ENCODE measurements at places on chromosomes 16 and 17. TPM values are rescaled to one million over a fixed set of nuclear protein-coding genes. Genes with fewer than 3 reads are reported as not detected.

DNA sequence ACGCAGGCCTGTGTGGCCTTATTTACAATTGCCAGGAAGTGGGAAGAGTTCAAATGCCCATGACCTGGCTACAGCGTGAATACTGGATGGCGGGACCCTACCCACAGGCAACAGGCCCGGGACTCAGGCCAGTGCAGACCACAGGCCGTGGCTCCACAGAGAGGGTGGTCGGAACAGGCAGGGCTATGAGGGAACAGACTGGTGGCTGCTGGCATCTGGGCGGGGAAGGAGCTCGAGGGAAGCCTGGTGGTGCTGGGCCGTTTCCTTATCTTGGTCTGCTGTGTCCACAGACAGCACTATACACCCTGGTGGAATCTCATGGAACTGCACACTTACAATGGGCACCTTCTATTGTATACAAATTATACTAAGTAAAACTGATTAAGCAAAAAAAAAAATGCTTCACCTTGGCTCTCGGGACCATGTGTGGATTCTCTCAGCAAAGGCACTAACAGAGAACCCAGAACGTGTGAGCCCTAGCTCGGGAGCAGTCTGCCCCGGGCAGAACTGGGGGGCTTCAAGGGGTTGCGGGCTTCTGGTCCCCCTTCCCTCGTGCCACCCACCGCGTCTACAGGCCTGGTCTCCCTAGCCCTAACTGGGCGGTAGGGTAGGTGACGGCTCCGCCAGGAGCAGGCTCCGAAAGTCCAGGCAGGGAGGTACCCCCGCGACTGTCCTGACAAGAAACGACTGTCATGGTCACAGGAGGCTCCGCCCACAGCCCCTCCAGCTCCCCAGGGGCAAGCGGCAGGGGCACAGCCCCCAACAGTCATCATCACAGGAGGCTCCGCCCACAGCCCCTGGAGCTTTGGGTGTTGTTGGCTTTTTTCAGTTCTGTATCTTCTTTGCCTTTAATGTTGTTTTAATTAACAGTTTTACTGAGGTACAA is 21.8 kb downstream of the CEP131 start:
- no peak for DNase-seq

DNA sequence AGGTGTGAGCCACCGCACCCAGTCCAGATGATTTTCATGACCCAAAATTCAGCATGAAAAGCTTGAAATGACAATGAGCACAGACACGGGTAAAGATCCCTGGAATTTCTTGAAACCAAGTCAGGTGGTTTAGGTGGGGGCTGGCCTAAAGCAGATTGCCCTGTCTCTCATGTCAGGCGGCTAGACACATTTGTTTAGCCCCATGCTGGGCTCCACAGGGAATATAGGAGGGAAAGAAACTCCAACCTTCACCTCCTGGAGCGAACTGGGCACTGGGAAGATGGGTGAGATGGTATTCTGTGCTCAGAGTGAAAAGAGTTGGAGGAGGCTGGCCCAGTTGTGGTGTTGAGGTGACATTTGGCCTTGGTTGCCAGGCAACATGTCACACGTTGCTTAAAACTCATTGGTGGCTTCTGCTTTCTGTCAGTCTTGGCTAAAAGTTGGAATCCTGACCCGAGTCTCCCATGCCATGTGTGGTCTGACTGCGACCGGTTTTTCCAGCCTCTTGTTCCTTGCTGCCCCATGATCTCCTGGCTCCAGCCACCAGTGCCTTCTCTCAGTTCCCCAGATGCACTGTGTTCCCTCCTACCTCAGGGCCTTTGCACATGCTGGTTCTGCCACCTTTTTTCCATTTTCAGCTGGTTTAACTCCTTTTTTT is 113.7 kb downstream of the ABCC6 start:
- DNase-seq = no peak

GRCh38 chr16:31329671-31330552 is 25.1 kb upstream of the ITGAX start:
- no peak for DNase-seq

GRCh38 chr17:40617678-40618240 is 29.9 kb downstream of the SMARCE1 start:
- DNase-seq = no peak

DNA sequence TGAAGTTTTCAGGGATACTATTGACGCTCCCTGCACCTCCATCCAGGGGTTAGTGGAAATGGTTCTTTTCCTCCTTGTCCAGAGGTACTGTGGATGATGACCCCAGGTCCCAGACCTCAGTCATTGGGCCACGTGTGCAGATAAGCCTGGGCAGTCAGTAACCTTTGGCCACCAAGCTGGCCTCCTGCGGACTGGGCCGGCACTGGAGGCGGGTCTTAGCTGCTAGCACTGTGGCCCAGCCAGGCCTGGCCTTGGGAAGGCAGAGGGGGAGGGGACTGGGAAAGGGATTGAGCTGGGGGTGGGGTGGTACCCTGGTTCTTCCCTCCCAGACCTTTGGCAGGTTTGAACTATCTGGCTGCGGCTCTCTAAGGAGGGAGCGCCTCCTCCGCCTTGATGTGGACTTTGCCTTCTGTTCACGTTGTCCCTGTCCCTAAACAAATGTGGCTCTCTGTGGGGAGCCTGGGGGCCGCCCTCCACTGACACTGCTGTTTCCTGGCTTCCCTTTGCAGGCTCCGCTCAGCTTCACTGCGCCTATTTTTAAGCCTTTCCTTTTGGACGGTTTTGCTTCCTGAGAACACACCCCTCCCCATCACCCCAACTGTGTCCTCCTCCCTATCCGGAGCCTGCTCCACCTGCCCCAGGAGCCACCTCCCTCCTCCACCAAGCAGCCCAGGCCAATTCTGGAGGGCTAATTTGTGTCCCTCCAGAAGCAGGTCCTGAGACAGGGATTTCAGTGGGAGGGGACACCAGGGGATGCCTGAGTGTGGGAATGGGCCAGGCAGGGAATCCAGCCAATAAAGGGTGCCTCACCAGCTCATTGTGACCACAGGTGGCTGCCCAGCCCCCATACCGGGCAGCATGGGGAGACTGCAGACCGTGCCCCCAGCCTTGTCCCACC is 251.9 kb downstream of the SEC14L1 start:
- no peak for DNase-seq

- DNase-seq = no peak
Observed at GRCh38 chr16:15440852-15441251, 6.5 kb downstream of the BMERB1 start.

GRCh38 chr16:73095885-73096421 is 48.0 kb upstream of the ZFHX3 start:
- DNase-seq = peak; percentile 77

DNA sequence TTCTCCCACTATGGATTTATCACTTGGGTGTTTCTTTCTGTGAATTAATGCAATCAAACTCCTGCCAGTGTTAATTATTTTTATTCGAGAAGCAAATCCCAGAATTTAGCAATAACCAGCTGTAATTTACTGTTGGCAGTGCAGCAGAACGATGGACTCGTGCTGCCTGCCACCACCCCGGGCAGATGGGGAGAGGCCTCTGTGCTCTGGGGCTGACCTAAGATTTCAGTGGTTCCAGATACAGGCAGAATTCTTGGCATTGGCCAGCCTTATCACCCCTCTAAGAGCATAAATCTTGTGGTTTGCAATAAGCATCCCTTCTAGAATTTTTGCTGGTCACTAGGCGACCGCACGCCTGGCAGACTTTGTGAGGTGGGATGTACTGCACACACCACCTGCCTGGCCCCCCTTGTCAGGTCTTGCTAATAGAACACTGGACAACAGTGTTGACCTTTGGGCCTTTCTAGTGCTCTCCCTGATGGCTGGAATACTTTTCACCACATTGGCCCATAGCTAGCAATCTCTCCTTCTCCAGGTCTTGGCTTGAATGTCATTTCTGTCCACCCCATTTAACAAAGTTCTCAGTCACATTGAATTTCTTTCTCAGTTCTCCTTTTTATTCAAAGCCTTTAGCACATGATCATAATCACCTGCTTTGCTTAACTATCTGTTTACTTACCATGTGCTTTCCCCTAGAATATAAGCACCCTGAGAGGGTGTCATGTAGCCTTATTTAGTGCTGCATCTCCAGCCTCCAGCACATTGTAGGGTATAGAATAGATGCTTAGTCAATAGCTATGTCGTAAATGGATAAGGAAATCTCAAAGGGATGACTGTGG is 122.1 kb upstream of the DYNLRB2 start:
- DNase-seq = no peak

DNA sequence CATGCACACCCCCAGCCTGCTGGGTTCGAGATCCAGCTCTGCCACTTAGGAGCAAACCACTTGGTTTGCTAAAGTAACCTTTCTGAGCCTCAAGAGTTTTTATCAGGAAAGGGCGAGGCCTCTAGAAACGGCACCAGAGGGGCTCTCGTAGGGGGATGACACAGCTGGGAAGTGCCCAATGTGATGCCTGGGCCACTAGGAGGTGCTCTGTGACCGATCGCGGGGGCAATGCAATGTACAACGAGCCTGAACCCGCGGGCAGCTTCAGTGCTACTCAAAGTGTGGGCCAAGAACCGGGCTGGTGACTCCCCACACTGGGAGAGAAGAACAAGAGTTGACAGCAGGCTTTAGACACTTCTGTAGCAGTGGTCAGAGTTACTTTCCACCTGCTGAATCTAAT is 9.4 kb downstream of the C16orf89 start:
- no peak for DNase-seq

- no peak for DNase-seq
Observed at GRCh38 chr16:87163637-87164036, 153.6 kb downstream of the C16orf95 start.

DNA sequence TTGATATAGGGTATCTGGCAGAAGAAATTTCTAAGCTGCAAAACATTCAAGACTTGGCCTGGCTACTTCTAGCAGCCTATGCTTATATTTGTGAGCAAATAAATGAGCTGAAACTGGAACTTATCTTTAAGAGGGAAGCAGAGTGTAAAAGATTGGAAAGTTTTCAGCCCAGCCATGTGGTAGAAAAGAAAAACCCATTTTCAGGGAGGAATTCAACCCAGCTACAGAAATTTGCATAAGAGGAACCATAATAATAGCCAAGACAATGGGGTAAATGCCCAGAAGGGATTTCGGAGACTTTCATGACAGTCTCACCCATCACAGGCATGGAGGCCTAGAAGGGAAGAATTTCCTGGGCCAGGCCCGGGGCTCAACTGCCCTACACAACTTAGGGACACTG is 31.7 kb downstream of the RNF112 start:
- DNase-seq = no peak

GRCh38 chr17:28524476-28525424 is 18.6 kb downstream of the FOXN1 start:
- no peak for DNase-seq

GRCh38 chr16:21989751-21990150 is 11.2 kb downstream of the PDZD9 start:
- DNase-seq = no peak

GRCh38 chr17:76541739-76542454 is 2.1 kb downstream of the PRCD start:
- no peak for DNase-seq

- DNase-seq = no peak
Observed at GRCh38 chr17:19363460-19364035, 1.0 kb upstream of the B9D1 start.

- no peak for DNase-seq
Observed at GRCh38 chr17:77420095-77420803, 279.5 kb downstream of the SEC14L1 start.

GRCh38 chr16:88871349-88871702 is 4.9 kb upstream of the PABPN1L start:
- no peak for DNase-seq

The TBC1D3H gene
- not detected for total RNA-seq

The CDC6 gene
- total RNA-seq = 2.4 TPM

The HAS3 gene
- 0.77 TPM for total RNA-seq

The C16orf96 gene
- total RNA-seq = 0.10 TPM

The ASIC2 gene
- total RNA-seq = not detected

The MT1H gene
- total RNA-seq = 0.58 TPM

The OTOA gene
- 0.48 TPM for total RNA-seq

The SLC16A6 gene
- 8.4 TPM for total RNA-seq

Data from mesenteric fat pad (tissue), 1 donor.